NCI-H1105 (cell line): ENCODE measurements at places on chromosomes 2 and 18.

DNA sequence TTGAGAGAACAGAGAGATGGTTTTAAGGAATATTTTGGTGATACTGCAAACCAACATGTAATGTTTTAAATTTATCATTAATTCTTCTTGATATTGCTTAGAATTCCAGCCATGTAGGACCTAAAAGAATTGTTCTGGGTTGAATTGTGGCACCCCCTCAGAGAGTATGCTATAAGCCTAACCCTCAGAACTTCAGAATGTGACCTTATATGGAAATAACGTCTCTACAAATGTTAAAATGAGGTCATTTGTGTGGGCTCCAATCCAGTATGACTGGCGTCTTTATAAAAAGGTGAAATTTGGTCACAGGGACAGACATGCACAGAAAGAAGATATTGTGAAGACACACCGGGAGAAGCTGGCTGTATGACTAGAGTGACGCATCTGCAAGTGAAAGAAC, 193.6 kb downstream of the NRXN1 start:
- DNase-seq = no peak

DNA sequence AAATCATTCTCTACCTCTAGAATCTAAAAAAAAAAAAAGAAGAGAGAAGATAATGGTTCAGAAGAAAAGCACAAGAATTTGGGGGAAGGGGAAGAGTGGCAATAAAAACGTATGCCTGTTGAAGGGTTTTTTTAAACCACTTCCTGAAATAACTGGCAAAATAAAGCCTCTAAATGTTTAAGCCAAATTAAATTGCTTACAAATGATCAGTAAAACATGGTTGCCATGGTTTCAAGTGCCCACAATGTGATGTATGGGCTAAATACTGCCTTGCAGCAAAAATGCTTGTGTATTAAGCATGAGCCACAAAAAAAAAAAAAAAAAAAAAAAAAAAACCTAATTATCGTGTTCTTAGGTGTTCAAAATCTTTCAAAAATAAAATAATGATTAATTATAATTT, 60.8 kb downstream of the RBM43 start:
- no peak for DNase-seq

- no peak for DNase-seq
These were observed 65.3 kb downstream of the CXCR4 start for GRCh38 chr2:136052369-136053362.

- DNase-seq = no peak
These were observed 112.4 kb downstream of the DNER start for GRCh38 chr2:229601936-229602335.

DNA sequence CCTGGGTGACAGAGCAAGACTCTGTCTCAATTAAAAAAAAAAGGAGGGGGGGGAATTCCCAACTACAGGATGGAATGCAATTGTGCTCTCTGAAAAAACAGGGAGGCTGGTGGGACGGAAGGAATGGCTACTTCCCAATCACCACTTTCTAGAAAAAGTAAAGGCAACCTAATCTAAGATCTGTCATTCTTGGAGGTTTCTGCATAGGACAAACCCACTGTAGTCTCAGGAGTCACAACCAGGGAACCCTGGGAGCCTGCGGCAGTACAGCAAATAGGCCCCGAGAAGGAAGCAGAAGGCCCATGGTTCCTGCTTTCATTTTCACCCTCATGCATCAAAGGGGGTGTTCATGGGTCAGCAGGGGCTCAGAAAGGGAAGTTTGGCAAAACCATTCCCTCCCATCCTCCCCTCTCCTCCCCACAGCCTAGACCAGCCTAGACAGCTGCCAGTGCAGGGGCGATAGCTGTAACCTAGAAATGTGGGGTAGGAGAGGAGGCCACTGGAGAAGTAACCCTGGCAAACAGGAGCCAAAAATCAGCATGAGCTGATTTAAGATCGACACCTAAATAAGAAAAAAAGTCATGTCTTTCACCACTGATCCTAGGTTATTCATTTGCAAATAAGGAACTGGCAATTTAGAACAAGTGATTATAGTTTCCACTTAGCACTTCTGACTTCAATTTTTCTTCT, 48.0 kb downstream of the TRABD2A start:
- DNase-seq = no peak

DNA sequence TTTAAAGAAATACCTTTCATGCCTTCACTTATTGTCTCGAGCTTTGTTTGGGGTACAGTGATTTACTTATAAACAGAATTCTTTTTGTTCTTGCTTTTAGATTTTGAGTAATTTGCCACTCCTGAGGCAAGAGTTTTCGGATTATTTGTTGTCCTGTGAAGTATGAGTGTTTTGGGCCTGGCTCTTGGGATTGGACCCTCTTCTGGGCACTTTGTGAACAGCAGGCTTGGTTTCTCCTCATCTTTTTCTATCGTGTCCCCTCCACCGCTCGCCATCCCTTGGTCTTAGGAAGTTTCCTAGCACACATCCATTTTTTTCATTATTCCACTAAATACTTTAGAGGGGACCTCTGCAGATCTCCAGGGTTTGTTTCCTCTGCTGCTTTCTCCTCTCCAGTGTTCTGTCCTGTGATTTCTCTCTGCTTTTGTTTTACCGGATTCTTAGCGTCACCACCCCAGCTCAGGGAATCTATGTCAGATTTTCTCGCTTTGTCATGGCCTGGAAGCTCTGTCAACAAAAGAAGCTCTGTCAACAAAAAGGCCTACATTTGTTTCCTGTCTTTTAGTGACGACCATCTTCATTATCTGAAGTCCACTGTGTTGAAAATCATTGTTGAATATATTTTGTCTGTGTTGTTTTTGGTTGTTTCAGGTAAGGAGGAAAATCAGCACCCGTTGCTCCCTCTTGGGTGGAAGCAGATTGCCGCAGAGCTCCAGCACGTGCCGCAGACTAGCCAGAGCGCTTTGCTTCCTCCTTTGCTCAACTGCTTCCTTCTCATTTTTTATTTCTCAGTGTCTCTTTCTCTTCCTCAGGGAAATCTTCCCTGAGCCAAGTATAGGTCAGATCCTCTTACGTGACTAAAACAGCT, 27.8 kb downstream of the ANKRD62 start:
- no peak for DNase-seq

- DNase-seq = no peak
These were observed 1.7 kb upstream of the SMAD2 start for GRCh38 chr18:47932190-47932589.

GRCh38 chr2:183284606-183285005, 160.4 kb downstream of the NUP35 start:
- DNase-seq = no peak

DNA sequence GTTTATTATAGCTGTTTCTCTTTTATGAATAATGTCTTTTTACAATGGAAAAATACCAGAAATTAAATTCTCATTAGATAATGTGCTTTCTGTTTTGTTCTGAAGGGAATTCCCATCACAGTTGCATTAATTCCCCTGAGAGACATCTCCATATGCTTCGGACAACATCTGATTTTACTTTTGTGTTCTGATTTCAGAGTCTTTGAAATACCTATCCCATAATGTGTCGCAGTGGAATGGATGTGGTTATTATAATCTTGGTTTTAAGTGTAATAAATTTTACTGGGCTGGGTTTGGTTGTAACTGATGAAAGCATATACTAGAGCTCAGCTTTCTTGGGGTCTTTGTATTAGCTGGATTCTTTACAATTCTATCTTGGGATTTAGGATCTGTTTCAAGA, 12.5 kb downstream of the SPTBN1 start:
- DNase-seq = no peak

- no peak for DNase-seq
These were observed 46.1 kb upstream of the DAPL1 start for GRCh38 chr2:158748926-158749590.

- no peak for DNase-seq
These were observed 386.0 kb upstream of the ATP5MC3 start for GRCh38 chr2:175567435-175568061.

DNA sequence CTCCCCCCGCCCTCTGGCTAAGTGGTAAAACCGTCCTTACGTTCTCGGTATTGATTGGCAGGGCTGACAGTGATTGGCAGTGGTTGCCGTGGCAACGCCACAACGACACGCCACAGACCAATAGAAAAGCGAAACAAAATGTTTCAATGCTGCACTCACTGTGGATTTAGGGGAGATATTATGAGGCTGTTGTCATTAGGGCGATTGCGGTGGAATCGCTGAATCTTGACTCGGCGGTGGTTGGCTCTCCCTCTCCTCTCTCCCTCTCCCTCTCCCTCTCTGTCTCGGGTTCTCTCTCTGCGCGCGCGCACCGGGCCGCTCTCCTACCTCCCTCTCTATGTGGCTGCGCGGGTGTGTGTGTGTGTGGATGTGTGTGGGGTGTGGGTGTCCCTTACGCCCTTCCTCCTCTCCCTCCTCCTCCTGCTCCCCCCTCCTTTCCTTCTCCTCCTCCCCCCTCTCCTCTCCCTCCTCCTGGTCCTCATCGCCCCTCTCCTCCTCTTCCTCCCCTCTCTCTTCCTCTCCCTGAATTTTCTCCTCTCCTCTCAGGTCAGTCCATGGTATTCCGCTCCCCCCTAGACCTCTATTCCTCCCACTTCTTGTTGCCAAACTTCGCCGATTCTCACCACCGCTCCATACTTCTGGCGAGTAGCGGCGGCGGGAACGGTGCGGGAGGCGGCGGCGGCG, at the start of gene SIX3:
Gene SIX3 (plus strand): TSS at position 152 of the 684 bp plus-strand sequence. CDS start 403 bp downstream, at position 555.
- DNase-seq = no peak

DNA sequence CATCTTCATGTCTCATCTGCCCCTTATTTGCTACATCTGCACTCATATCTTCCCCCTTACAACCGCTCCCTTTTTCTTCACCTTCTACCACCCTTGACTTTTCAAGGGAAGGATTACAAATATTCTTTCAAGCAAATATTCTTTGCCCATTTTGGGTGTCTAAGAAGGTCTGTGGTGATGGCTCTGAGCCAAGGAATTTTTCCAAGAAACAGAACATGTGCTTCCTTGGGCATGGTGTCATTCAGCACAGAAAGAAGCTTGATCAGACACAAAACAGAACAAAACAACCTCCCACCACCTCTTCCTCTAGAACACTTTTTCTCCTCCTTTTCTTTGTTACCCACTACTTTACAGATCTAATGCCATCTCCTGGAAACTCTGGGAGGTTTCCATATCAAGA, 313.7 kb downstream of the SATB2 start:
- no peak for DNase-seq

DNA sequence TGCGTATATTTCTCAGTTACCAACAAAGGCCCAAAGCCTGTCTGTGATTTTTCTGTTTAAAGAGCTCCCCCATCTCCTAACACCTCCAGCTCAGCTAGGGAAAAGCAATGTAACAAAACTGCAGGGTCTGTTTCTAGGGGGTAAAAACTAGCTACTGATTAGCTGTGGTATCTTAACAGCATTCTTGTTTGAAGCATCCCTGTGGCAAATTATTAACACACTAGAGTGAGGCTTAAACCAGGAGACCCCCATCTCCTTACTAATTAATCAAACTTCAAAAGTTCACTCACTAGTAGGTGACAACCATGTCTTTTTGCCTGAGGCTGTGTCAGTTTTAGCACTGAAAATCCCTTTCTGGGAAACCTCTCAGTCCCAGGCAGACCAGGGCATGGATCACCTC, 186.2 kb upstream of the PARD3B start:
- DNase-seq = no peak

DNA sequence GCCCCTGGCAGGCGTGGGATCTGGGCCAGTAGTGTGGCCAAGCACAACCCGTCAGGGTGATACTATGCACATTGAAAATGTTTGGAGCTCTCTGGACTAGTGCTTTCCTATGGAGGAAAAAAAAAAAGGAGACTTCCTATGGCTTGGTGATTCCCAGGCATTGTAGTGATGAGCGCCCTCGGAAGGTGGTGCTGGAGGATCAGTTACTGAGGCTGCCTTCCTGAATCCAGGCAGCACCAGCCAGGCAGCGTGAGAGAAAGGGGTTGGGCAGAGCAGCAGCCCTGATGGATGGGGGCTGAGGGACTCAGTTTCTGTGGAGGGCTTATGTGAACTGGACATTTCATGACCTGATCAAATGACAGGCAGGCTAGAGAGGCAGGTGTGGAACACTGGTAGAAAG, 70.9 kb downstream of the CHRNA1 start:
- no peak for DNase-seq

- DNase-seq = no peak
These were observed 130.6 kb downstream of the AKAIN1 start for GRCh38 chr18:5066380-5066977.

DNA sequence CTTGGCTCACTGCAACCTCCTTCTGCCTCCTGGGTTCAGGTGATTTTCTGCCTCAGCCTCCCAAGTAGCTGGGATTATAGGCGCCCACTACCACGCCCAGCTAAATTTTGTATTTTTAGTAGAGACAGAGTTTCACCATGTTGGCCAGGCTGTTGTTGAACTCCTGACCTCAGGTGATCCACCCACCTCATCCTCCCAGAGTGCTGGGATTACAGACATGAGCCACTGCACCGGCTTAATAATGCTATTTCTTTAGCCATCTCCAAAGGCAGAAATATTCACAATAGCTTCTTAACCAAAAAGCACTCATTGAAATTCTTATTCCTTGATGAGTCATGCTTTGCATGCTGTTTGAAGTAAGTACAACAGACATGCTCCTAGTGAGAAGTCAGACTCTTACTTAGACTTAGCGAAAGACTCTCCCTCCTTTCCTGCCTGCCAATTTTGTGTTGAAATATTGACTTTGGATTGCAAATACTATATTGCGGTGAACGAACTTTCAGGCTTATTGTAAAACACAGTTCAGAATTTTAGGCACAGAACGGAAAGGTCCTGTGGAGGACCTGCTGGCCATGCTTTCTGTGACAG, 4.4 kb downstream of the ACTR3 start:
- no peak for DNase-seq

GRCh38 chr2:129914538-129915302, 64.7 kb upstream of the RAB6C start:
- DNase-seq = no peak

- no peak for DNase-seq
These were observed 29.9 kb upstream of the STAT4 start for GRCh38 chr2:191180713-191181112.

- DNase-seq = no peak
These were observed 11.4 kb upstream of the STEAP3 start for GRCh38 chr2:119212139-119212800.

- DNase-seq = no peak
These were observed 226.2 kb upstream of the TNP1 start for GRCh38 chr2:217086038-217086522.

GRCh38 chr2:145206496-145207281, 686.8 kb upstream of the ZEB2 start:
- no peak for DNase-seq

- DNase-seq = no peak
These were observed 474.1 kb downstream of the IRS1 start for GRCh38 chr2:226325526-226325925.

DNA sequence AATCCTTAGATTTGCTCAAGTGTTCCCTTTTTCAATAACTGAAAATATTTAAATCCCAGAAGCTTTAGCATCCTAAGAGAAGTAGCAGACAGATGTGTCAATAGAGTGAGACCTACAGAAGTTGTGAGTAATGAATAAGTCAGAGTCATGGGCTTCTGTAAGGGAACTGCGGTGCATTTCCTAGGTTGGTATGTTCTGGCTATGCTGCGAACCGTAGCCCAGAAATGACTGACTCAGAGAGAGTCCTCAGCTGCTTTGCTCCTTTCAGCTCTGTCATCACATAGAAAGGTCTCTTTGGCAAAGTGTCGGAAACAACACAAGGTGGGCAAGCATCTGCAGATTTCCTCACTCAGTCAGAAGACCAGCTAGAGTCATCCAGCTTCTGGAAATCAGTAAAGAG, 297.1 kb downstream of the ARHGAP15 start:
- no peak for DNase-seq

GRCh38 chr2:109736177-109736827, 57.8 kb upstream of the RGPD5 start:
- DNase-seq = peak; percentile 36
